ENCODE measurements at places on chromosomes 6 and 20. TPM values are rescaled to one million over a fixed set of nuclear protein-coding genes. Genes with fewer than 3 reads are reported as not detected.

- no peak for DNase-seq
Measured at GRCh38 chr6:77361018-77361417, 102.3 kb downstream of the HTR1B start.

GRCh38 chr6:38588631-38589366, 50.9 kb downstream of the BTBD9 start:
- DNase-seq = peak; percentile 69

- DNase-seq = peak; percentile 74
Measured at GRCh38 chr20:51447097-51447764, 95.3 kb downstream of the NFATC2 start.

GRCh38 chr20:51418137-51418529, 124.4 kb downstream of the NFATC2 start:
- no peak for DNase-seq

DNA sequence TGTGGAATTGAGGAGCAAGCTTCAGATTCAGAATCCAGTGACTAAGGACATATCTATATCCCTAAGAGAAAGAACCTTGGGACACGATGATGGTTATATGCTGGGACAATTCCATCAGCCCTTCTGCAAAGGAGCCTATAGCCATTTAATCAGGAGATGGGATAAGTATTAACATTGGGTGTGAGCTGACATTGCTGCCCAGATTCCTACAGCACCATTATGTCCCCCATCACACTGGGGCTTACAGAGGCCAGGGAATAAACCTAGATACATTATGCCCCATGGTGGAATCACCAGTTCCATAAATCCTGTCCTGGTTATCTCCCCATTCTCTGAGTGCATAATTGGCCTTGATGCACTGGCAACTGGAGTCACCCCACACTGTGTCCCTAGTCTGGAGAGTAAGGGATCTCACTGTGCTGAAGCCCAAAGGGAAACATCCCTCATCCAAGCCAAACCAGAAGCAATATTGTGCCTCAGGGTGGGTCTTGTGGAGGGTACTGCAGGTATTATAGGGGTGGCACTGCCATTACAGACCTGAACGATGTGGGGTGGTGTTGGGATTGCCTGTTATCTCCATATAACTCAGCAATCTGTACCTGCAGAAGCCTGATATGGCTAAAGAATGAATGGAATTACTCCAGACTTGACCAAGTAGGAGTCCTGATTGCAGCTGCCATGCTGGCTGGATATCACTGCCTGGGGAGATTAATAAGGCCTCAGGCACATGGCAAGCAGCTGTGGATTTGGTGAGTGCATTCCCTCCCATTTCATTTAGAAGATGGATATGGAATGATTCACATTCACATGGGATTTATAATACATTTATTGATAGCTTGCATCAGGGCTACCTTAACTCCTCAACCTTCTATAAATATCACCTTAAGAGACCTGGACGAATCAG, 5.0 kb downstream of the HLA-A start:
- DNase-seq = no peak

DNA sequence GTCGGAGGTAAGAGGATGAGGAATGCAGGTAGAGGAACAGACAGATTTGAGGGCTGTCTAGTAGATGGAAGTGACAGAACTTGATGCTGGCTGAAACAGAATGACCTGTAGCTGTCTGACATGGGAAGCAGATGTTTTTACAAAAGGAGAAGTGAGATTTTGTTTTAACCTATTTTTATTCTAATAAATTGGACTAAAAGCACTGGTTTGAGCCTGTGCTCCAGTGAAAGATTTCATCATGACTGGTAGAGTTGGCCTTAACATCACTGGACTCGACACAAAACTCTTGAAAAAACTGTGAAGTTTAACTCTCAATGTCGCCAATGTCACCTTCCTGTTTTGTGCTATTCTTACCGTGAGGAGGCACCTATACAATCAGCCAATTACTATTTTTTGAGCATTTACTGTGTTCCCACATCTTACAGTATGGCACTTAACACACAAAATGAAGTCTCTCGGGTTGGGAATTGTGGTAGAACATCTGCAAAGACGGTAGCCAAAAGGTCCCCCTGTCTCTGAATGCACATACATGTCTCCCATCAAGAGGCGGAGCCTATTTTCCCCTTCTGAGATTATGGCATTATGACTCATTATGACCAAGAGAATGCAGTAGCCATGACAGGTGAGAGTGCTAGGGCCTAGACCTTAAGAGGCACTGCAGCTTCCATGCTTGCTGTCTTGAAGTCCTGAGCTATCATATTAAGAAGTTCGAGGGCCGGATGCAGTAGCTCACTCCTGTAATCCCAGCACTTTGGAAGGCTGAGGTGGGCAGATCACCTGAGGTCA, 93.2 kb downstream of the FOXF2 start:
- DNase-seq = no peak

GRCh38 chr6:47475319-47475816, 2.2 kb upstream of the CD2AP start:
- no peak for DNase-seq

DNA sequence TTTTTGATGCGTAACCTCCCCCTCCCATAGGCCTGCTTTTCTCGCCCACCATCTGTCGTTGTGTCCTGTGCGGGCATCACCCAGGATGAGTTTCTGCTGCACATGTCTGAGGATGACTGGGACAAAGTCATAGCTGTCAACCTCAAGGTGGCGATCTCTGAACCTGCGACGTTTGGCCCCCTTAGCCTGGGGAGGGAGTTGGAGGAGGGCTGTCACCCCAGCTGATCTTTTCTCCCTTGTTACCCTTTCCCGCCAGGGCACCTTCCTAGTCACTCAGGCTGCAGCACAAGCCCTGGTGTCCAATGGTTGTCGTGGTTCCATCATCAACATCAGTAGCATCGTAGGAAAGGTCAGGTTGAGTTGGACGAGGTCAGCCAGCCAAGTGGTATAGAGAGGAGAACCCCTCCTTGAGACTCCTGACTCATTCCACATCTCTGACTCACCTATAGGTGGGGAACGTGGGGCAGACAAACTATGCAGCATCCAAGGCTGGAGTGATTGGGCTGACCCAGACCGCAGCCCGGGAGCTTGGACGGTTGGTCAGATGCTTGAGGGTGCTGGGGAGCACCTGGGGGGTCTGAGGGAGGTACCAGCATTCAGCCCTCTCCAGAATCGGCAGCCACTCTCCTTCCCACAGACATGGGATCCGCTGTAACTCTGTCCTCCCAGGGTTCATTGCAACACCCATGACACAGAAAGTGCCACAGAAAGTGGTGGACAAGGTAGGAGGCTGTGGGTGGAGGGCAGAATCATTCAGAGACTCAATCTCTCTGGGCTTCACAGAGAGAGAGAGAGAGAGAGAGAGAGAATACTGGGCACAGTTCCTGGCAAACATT, 954 bp downstream of the HSD17B8 start:
- no peak for DNase-seq

DNA sequence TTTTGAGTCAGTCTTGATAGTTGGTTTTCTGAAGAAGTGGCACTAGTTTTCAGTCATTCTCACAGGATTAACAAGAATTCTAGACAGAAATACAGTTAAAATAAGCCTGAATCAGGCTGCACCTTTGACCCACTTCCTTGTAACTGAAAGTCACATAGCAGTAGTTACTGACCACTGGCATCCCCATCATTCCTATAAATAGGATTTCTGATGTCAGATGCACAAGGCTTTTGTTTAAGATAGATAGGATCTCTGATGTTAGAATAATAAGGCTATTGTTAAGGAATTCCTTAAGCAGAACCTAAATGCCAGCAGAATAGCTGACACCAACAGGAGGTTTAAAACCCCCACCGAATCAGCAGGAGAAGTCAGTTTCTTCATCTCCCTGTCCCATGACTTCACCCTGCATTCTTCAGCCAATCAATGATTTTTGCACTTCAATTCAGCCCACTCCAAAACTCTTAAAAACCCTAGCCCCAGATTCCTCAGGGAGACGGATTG, 30.6 kb upstream of the ZBTB24 start:
- no peak for DNase-seq

DNA sequence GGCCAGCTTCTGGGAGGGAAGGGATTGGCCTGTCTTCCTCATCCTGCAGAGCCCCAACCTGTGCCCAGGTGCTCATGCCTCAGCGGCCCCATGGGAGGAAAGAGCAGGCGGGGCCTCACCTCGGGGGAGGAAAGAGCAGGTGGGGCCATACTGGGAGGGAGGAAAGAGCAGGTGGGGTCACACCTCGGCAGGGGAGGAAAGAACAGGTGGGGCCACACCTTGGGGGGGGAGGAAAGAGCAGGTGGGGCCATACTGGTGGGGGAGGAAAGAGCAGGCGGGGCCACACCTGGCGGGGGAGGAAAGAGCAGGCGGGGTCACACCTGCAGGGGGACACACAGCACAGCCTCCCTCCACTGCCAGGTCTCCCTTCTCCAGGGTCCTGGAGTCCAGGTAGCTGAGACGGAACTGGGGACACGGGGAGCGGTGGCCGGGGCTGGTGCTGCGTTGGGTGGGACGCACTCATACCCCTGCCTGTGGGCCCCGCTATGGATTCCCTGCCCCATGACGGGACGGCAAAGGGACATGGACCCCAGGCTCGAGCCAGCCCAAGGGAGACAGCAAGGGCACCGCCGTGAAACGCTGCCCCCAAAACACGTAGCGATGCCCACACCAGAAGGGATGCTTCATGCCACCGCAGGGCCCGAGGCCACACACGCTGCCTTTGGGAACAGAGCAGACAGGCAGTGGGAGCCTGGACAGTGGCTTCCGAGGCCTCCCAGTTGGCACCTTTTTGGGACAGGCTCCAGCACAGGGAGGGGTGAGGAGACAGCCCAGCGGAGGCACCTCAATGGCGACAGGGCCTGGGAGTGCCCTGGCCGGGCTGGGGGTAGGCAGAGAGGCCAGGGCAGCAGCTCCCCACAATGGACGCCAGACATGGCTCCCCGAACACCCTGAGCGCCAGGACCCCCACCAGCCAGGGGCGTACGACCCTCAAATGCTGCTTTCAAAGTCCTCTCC, 43.3 kb upstream of the CHRNA4 start:
- no peak for DNase-seq

DNA sequence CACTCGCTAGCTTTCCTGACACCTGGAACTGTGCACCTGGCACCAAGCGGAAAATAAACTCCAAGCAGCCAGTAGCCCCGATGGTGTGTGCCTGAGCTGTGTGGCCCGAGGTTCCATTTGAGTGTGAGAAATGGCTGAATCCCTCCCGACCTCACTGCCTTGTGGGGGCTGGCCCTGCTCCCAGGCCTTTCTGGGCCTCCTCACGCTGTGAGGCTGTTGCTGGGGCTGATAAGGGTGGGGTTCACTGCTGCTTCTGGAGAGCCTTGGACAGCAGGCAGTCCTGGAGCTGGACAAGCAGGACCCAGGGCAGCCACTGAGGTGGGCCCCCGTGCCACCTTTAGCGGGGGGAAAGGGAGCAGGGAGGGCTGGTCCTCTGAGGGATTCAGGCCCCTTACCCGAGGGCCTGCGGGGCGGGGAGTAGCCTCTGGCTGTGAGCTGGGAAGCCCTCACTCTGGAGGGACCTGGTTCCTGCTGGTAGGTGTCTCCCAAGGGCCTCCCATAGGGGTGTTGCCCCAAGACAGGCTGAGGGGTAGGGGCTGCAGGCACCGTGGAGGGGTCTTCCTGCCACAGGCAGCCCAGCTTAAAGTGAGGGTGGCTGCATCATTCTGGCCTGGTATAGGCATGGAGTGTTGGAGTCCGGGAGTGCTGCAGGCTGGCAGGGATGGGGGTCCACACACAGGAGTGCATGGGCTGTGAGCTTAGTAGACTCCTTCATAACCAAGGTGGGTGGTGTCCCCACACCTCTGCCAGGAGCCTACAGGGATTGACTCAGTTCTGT, 1.7 kb downstream of the PPDPF start:
- no peak for DNase-seq

DNA sequence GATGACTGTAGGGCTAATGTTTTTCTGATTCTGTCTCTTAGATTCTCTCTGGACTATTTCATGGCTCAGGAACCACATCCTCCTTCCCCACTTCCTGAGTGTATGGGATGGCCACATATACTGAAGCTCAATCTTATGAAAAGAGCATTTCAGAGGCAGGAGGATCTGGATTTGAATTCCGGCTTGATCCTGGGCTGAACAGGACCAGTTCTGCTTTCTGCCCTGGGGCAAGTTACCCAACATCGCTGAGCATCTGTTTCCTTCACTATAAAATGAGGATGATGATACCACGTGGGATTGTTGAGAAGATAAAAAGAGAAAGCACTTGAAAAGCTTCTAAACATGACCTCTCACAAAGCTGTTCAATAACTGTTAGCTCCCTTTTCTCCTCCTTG, 168.4 kb upstream of the TNFAIP3 start:
- no peak for DNase-seq

DNA sequence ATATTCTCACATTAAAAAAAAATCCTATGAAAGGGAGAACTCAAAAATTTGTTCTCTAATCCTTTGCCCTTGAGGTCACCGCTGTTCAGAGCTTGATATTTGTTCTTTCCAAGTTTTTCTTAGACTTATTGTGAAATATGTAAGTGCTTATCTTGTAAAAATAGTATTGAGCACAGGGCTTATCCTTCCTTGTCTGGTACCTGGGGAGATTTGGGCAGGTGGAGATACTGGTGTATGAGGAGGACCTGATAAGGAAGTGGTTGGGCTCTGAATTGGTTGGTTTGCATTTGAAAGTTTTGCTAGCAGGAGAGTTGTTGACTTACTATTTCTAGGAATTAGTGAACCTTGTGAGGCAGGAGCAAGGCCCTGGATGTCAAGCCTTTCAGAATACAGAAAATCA, 28.9 kb upstream of the ANKEF1 start:
- DNase-seq = no peak

- no peak for DNase-seq
Measured at GRCh38 chr6:45148711-45149341, 179.3 kb upstream of the RUNX2 start.

DNA sequence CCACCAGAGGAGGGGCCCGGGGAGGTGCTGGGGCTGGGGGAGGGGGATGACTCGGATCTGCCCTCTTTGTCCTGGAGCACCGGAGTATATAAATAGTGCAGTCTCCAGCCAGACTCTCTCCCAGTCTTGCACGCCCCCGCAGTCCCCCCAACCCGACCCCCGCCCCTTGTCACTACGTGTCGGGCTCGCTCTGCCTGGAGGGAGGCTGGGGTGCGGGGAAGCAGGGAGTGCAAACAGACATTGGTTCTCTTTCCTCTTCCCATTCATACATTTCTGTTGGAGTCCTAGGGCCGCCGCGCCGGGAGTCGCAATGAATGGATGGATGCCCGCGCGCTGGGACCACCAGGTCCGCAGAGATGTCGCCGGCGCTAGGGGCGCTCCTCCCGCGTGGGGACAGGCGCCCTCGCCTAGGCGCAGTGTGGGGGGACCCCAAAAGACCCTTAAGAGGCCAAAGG, 179.3 kb downstream of the TBXT start:
- DNase-seq = no peak

SLC17A9 gene
- 19.5 TPM for total RNA-seq

FHL5 gene
- total RNA-seq = not detected

NKAIN4 gene
- total RNA-seq = 1.4 TPM

JAG1 gene
- total RNA-seq = 26.3 TPM

ROS1 gene
- not detected for total RNA-seq

TCF15 gene
- 2.6 TPM for total RNA-seq

PCED1A gene
- total RNA-seq = 12.2 TPM

VEGFA gene
- 103 TPM for total RNA-seq
